ENCODE measurements at places on chromosomes 12 and 14. TPM values are rescaled to one million over a fixed set of nuclear protein-coding genes. Genes with fewer than 3 reads are reported as not detected.

The PAH gene
- total RNA-seq: 1.5 TPM

GRCh38 chr12:10607885-10608458 lies 5.4 kb downstream of the MAGOHB start:
- DNase-seq: no peak

The FRS2 gene
- 9.8 TPM for total RNA-seq

GRCh38 chr12:67045650-67046049 lies 223.5 kb upstream of the CAND1 start:
- DNase-seq: no peak

GRCh38 chr12:123573870-123574269 lies 10.5 kb upstream of the TMED2 start:
- no peak for DNase-seq

- DNase-seq: no peak
Measured at GRCh38 chr14:28102001-28102400, 664.6 kb upstream of the FOXG1 start.

The KRT72 gene
- not detected for total RNA-seq

The DHRS2 gene
- total RNA-seq: 3.0 TPM

The KRT75 gene
- not detected for total RNA-seq

- no peak for DNase-seq
Measured at GRCh38 chr14:51607711-51608110, 44.0 kb upstream of the FRMD6 start.

DNA sequence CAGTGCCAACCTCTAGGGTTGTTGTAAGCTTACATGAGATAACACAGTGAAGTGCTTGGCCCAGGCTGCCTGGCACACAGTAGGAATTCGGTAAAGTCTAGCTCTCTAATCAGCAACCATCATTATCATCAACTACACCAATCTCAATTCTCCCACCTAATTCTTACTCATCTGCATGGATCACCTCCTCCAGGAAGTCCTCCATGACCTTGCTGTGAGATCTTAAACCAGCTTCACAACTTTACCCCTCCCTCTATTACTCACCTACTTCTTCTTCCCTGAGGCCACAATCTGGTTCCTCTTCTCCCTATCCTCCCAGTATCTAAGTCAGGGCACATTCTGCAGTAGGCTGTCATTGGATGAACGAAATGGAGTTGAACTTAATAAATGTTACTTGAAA lies 67.3 kb downstream of the GSC start:
- no peak for DNase-seq

- no peak for DNase-seq
Measured at GRCh38 chr14:79265366-79265946, 945.8 kb downstream of the DIO2 start.

DNA sequence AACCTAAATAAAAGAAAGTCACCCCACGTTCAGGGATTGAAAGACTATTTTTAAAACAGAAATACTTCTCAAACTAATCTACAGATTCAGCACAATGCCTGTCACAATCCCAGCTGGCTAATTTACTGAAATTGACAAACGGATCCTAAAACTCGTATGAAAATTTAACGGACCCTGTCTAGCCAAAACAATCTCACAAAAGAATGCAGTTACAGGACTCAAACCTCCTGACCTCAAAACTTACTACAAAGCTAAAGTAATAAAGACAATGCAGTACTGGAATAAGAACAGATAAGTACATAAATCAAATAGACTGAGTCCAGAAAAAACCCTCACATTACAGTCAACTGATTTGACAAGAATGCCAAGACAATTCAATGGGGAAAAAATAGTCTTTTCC lies 48.8 kb downstream of the IPO8 start:
- no peak for DNase-seq

DNA sequence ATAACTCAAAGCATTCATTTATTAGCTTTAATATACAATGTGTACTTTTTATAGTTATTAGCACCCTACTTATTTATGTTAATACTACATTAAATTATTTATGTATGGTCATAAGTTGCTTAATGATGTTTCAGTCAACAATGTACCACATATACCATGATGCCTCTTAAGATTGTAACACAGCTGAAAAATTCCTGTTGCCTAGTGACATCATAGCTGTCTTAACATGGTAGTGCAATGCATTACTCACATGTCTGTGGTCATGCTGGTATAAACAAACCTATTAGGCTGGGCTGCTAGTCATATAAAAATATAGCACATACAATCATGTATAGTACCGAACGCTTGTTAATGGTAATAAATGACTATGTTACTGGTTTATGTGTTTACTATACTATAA lies 120.4 kb downstream of the ANO6 start:
- no peak for DNase-seq

DNA sequence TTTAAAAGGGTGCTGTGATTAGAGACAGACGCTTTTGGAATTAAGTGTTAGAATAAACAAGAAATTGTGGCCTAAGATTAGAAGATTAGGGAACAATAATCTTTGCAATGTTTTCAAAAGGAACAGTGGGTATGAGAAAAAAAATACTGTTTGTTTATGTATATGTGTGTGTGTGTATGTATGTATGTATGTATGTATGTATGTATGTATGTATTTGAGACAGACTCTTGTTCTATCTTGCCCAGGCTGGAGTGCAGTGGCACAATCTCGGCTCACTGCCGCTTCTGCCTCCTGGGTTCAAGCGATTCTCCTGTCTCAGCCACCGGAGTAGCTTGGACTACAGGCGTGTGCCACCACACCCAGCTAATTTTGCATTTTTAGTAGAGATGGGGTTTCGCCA lies 81.6 kb downstream of the TRAFD1 start:
- no peak for DNase-seq

The KRT73 gene
- total RNA-seq: not detected

- no peak for DNase-seq
Measured at GRCh38 chr14:86050072-86050683, 520.2 kb downstream of the FLRT2 start.

DNA sequence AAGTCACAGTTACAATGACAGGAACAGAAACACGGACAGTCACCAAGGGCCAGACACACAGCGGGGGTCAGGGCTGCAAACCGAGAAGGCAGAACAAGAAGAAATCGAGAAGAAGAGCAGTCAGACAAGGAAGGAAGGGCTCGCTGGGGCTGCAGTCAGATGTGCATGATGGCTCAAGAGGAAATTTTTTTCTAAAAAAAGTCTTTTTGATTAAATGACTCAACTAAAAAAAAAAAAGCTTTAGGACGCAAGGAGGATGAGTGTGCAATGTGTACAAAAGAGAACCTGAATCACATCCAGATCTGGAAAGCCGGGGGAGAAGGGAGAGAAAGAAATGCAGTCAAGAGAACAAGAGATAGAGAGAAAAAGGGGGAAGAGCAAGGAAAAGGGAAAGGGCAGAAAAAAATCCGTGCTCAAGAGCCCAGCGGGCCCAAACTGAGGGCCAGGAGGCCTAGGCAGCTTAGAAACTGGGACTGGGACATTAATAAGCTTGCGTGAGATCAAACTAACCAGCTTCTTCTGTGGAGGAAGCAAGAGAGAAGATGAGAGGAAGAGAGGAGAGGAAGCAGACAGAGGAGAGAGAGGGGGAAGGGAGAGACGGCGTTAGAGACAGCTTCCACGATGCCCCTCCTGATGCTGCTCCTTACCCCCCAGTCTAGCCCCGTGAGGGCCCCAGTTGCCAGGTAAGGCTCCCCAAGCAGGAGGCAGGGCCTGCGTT lies 6.7 kb downstream of the IFFO1 start:
- no peak for DNase-seq

DNA sequence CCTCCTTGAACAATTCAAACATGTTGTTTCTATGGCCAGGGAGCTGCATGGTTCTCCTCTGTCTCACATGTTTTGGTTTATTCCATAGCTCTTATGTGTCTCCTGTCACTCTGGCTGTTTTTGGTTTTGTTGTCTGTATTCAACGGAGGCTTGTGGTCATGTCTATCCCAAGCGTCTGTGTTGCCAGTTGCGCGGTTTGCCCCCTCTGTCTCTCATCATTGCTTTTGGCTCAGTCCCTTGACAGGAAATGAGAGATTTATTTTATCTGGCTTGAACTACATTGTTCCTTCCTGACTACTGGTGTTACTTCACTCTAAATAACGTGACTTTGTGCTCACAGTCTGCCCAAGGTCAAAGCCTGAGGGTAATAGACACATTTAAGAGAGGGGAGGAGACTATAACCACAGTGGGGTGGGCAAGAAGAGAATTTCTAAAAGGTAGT lies 96.4 kb upstream of the SOX5 start:
- DNase-seq: no peak

The GSG1 gene
- total RNA-seq: not detected

DNA sequence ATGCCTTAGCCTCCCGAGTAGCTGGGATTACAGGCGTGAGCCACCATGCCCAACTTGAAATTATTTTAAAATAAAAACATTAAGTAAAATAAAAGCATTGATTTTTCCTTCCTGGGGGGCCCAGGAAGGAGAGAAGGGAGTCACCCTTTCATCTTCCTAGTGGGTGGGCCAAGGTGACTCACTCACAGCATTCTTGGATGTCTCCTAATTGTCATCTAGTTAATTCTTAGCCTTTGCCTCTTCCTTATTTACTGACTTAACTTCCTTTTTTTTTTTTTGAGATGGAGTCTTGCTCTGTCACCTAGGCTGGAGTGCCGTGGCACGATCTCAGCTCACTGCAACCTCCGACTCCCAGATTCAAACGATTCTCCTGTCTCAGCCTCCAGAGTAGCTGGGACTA lies 29.2 kb downstream of the TMEM120B start:
- DNase-seq: no peak

Measured in CD8-positive, alpha-beta memory T cell (primary cell).